ENCODE measurements at places on chromosomes 4 and X.

GRCh38 chr4:38781854-38782261 is 932 bp downstream of the TLR10 start:
- DNase-seq: no peak

DNA sequence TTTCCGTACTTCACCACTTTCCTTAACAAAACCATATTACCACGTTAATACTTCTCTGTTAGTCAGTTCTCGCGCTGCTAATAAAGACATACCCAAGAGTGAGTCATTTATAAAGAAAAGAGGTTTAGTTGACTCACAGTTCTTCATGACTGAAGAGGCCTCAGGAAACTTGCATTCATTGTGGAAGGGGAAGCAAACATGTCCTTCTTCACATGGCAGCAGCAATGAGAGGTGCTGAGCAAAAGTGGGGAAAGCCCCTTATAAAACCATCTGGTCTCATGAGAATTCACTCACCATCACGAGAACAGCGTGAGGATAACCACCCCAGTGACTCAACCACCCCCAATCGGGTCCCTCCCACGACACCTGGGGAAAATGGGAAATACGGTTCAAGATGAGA is 289.8 kb upstream of the CLNK start:
- DNase-seq: no peak

GRCh38 chrX:40945361-40945713 is 139.9 kb upstream of the USP9X start:
- DNase-seq: peak; percentile 71

- DNase-seq: no peak
Measured at GRCh38 chr4:26362745-26363439, 42.1 kb downstream of the RBPJ start.

- DNase-seq: peak; percentile 19
Measured at GRCh38 chr4:40628888-40629287, 776 bp downstream of the RBM47 start.

GRCh38 chr4:127141856-127142255 is 490.9 kb upstream of the INTU start:
- DNase-seq: no peak

GRCh38 chr4:185587427-185588161 is 52.3 kb upstream of the PDLIM3 start:
- no peak for DNase-seq

DNA sequence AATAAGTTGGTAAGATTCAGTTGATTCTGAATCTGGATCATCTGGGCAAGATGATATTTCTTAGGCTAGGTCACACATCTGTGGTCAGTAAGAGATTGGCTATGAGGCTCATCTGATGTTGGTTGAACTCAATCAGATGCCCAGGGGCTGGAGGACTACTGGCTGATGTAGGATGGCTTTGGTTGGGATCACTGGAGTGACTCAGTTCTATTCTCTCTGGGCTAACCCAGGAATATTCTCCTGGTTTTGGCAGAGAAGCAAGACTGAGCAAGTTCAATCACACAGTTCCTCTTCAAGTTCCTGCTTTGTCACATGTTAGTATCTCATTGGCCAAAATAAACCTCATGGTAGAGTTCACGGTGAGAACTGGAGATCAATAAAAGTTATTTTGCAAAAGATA is 902.3 kb upstream of the SLIT2 start:
- DNase-seq: no peak

- DNase-seq: peak; percentile 30
Measured at GRCh38 chr4:173333658-173334084, 487 bp downstream of the HMGB2 start.

DNA sequence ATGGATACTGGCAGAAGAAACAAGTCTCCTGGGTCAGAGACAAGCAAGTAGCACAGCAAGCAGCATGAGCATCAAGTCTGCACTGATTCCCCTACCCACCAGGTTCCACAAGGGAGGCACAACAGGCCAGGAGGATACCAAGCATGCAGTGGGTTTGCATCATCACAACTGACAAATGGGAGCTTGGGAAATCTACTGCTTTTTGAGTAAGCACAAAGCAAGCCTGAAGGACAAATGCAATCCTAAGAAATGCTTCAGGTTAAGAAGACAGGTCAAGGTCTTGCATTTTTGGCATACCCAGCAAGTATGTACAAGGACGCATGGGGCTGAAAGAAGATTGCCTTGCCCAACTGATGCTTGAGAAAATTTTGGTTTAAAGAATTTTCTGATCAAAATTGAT is 279.6 kb downstream of the PDGFC start:
- DNase-seq: no peak

DNA sequence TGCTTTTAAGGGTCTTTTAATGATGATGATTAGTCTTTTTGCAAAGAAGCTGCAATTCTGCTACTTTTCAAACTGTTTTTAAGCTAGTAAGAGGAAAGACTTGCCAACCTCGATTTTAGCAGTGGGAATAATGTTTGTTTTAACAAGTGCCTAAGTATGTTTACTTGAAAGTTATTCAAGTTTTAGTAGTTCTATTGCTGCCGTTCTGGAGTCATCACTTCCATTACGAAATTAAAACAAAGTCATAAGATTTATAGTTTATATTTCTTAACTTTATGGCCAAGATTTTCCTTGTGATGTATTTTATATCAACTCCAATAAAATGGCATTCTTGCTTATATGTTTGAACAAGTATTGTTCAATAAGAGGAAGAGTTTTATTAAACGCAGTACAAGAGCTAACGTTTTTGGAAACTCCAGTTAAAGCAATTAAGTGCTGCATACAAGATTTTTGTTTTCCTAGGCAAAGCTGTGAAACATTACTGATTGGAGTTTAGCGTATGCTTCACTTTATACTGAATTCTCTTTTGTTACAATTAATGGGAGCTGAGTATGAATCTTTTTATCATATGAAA is 211.3 kb downstream of the TENM3 start:
- DNase-seq: no peak

GRCh38 chrX:129606918-129607317 is 47.8 kb downstream of the APLN start:
- peak; percentile 38 for DNase-seq

GRCh38 chr4:156686120-156686519 is 285.5 kb downstream of the PDGFC start:
- DNase-seq: peak; percentile 10

GRCh38 chr4:81722290-81722851 is 250.7 kb upstream of the RASGEF1B start:
- DNase-seq: no peak

DNA sequence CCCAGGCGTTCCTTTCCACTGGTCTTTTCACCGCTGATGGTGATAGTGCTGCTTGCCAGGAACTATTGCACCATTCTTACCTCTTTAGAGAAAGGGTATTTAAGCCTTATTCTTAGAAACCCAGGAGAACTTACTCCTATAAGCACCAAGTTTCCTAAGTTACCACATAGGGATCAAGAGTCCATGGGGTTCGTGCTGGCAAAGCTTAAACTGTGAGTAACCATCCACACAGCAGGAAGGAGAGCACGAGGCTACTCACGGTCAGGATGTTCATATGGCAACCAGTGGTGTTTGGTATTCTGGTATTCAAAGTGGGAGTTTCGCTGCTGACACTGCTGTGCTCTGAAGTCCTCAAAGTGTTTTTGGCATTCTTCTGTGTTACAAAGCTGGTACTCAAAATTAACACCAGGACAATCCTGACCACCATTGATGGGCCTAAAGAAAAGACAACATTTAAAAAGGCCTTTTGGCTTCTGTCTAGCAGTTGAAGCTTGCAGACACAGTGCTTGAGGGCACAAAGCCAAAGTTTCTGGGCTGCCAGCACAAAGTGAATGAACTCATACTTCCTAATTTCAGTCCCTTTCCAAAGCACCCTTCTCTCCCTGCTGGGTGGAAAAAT is 256.9 kb downstream of the ADAMTS3 start:
- DNase-seq: peak; percentile 82

- DNase-seq: peak; percentile 7
Measured at GRCh38 chr4:39410415-39410814, 3.7 kb downstream of the KLB start.

DNA sequence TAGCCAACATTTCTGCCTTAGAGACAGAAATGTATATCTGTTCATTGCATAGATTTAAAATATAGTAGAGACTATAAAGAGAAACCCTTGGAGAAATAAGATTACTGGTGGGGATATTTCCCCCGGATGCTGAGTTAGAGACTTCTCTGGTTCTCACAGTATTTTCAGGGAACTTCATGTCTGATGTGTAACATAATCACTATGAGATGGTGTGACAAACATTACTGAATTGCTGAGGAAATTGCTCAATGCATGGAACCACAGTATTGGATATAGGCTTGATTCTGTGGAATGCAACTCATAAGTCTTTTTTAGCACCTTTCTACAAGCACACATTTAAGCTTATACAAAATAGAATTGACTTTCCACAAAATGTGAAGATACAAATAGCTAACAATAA is 152.7 kb downstream of the SOWAHB start:
- DNase-seq: no peak

DNA sequence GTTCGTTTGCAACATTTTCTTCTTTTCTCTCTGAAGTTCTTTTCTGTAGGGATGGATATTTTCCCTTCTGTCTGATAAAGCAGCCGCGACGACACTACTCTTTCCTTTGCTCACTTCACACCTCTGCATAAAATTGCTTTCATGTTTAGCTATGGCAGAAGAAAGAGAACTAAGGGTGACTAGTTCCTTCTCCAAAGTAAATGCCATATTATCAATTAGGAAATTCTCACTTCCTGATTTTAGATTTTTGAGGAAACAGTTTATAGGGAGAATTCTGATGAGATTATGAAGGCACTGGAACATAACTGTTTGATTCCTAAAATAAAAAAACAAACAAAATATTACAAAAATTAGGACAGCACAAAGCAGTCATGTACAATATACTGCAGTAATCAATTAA is 29.2 kb downstream of the FANCB start:
- no peak for DNase-seq

DNA sequence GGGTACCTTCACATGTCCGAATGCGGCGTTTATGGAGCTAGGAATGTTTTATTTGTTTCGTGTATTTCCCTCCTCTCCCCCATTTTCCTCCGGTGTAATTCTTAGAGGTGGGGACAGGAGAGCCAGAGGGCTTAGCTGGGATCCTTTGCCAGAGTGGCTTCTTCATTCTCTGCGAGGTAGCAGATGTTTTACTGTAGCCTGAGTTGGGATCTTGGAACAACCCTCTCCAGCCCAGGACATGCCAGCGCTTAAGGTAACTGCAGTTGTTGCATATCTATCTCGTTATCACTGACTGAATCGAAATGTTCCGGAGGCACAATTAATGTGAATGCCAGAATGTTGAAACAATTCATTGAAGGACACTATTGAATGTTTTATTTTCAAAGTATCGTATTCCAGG is 59.0 kb upstream of the DYNLT3 start:
- no peak for DNase-seq

DNA sequence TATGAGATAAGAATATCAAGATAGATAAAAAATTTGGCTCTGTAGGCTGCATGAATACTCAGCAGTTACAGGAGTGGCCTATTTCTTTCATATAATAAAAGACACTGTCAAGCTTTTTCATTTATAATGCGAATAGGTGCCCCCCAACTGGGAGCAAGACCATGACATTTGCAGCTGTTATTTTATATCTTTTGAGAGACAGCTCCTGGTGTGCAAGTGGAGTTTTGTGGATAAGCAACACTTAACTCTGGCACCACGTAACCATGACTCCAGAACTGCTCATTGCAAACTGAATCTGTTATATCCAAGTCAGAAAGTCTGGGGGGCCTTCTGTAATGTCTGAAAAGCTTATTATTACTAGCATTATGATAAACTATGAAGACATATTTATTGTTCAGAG is 1372.4 kb downstream of the C4orf33 start:
- no peak for DNase-seq

GRCh38 chrX:123169247-123169901 is 14.7 kb upstream of the GRIA3 start:
- peak; percentile 60 for DNase-seq

- DNase-seq: no peak
Measured at GRCh38 chrX:261167-261918, 19.8 kb upstream of the PLCXD1 start.

GRCh38 chrX:10800796-10801195 is 180.4 kb upstream of the MID1 start:
- DNase-seq: no peak

DNA sequence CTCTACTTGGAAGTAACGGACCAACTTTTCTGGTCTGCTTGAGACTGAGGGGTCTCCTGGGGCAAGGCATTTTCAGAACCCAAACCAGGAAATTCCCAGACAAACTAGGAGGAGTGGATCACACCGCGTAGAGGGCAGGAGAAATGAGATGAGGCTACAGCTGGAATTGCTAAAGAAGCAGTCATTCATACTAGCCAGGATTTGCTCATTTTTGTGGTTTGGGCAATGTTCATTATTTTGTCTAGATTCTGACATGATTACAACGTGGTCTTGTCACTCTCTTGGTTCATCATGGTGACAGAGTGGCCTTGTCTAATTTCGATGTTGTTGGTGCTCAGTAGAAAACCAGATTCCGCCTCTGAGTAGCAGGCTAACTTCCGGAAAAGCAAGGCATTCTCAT is 63.2 kb downstream of the BANK1 start:
- no peak for DNase-seq

DNA sequence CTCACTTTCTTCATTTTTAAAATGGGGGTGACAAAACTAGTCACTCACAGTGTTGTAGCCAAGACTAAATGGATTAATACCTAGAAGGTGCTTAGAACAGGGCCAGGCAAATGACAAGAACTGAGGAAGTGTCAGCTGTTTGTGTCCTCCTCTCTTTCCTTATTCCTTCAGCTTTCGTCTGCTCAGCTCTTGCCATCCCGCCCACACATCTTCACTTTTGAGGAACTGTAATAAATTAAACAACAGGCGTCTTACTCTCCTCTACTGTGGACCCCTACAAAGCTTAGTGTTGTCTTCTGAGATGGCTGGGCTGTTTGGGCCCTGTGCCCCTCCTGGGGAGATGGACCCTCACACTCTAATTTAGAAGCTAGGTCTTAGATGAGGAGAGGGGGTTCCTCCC is 2.7 kb downstream of the HPSE start:
- no peak for DNase-seq

DNA sequence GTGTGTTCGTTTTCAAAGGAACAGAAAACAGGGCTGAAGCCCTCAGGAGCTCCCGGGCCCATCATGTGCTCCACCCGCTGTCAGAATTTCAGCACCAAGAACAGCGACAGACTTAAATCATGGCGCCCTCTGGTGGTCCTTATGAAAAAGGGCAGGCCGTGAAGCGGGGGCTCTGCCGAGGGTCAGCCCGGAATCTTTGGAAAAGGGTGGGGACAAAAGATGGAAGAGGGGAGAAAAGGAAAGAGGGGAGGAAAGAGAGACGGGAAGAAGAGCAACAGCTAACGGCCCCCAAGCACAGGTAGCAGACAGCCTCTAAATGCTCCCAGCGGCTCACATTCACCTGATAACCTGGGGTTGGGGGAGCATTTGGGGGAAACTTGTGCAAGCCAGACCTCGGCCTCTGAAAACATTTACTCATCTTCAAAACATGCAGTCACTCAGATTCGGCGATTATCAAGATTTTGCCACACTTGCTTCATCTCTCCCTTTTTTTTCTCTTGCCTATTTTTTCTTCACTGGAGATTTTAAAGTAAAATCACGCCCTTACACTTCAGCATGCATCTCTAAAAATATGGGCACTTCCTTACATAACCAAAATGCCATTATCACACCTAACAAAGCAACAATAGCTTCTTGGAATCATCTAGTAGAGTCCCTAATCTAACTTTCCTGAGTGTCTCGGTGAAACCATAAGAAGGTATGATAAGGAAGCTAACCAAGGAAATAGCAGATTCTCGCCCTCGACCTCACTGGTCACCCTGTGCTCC is 28.1 kb upstream of the MAN2B2 start:
- peak; percentile 61 for DNase-seq

GRCh38 chrX:13373431-13374187 is 53.8 kb upstream of the ATXN3L start:
- DNase-seq: no peak

GRCh38 chr4:14646831-14647230 is 355.4 kb upstream of the CPEB2 start:
- no peak for DNase-seq

Measured in ACHN (cell line).